ENCODE measurements at places on chromosomes 12 and 14.

GRCh38 chr12:45879363-45879895, 110.9 kb downstream of the SCAF11 start:
- peak; percentile 58 for DNase-seq

- no peak for DNase-seq
These were observed 101.3 kb downstream of the LGMN start for GRCh38 chr14:92646952-92647796.

DNA sequence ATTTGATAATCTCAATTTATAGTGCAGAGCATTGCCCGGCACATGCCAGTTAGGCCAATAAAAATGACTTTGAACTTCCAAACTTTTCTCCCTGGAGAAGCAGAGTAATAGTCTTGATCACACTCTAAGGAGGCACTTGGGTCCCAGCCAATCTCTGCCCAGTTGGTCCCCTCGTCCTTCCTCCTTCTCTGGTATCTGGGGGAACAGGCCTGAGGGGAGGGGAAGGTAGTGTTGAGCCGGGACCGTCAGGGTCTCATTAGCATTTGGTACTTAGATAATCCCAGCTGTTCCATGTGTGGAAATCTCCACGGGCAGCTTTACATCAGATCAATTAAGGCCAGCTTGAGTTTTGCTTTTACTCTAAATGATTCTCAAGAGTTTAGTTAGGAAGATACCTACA, 70.1 kb downstream of the ZNF641 start:
- no peak for DNase-seq

DNA sequence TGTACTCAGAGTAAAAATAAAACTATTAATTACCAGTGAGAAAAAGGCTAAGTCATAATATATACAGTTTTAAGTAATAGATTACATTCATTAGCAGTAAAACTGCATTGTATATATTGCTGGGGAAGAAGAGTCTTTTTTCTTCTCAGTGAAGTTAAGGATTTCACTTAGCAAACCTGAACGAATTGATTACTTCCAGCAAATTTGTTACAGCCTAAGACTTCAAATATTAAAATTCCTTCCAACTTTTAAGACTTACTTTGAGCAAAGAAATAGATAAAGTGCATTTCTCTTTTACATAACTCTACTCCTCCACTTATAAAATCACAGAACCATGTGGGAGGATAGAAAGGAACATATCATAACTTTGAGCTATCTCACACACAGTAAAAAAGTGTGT, 43.3 kb downstream of the PIK3C2G start:
- DNase-seq, result no peak

DNA sequence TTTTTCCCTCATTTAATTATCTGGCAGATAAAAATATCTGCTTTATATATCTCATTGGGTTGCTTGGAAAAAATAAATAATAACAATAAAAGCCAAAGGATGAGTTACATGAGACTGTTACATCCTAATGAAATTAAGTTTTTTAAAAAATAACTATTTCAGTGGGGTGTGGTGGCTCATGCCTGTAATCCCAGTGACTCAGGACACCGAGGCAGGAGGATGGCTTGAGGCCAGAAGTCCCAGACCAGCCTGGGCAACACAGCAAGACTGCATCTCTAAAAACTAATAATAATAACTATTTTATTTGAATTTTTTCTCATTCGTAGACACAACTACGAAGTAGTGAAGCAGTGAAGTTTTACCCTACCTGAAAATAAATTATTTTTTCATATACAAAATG, 103.3 kb downstream of the BCAT1 start:
- peak; percentile 16 for DNase-seq

GRCh38 chr12:106651552-106651951, 68.7 kb downstream of the RFX4 start:
- no peak for DNase-seq

DNA sequence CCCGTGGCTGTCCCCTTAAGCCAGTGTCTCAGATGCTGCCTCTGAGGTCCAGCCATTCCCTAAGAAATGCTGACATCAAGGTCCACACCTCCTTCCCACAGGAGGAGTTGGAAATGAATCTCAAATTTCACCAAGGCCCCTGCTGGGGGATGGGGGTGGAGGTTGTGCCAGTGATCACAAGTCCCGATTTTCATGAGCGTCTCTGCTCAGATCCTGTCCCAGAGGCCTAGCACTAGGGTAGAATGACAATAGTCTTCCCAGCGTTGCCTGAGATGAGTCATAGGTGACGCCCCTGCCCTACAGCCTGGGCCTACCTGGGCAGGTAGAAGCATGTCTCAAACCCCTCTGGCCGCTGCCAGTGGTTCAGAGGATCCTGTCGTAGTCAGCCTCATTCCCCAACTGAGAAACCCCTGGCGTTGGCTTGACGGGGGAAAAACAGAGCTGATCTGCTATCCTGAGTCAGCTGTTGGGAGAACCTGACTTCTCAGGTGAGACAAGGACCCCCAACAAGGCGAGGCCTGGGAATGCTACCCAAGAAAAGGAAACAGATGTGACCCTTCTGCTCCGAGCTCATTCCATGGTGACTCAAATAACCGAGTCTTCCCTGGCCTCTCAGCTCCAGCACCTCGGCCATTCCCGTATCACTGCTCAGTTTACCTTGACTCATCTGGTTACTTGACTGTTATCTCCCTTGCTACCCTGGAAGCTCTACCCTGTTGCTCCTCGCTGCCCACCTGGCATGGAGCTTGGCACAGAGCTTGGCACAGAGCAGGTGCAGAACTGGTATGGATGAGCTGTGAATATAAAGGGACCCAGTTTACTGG, 21.8 kb upstream of the SPPL3 start:
- no peak for DNase-seq

- peak; percentile 50 for DNase-seq
These were observed 10.3 kb upstream of the FERMT2 start for GRCh38 chr14:52961060-52961639.

DNA sequence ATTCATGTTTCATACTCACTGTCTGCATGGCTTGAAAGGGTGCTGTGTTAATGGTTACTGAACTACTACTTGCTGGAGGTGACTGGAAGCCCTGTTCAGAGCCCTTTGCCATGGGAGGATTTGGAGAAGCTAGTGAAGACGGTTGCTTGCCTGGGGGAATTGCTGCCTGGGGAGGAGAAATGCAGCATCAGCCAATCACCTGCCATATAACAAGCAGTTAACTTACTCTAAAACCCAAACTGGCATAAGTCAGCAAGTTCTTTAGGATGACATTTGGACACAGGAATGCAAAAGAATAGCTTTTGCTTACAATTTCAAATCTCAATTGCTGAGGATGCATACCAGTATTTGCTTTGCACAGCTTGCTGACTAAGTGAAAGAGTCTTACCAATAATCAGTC, 23.4 kb upstream of the IPO8 start:
- DNase-seq, result no peak

- no peak for DNase-seq
These were observed 20.5 kb downstream of the SOAT2 start for GRCh38 chr12:53123578-53124351.

DNA sequence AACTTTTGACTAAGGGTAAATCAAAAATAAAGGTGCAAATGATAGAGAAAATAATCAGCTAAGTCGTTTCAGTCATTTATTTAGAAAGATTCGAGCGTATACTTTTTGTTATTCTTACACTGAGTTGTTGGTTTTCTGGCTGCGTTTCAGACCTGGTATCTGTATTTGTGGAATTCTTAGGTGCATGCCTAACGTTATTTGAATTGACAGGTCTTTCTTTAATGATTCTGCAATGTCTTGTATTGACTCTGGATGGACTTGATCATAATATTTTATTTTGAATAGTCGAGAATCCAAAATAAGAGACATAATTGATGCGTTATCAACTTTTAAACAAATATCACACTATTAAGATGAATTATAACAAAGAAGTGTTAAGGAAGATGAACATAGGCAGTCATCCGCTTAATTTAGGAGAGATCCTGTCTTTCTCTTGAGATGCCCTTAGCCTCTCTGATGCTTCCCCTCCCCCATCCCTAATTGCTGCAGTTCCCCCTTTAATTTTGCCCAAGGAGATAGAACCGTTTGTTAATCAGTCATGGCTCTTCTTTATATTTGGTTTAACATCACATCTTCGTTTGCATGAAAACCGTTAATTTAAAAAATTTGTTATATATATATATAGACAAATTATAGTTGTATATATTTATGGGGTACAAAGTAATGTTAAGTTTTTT, 1.8 kb downstream of the ALX1 start:
- DNase-seq, result no peak

- no peak for DNase-seq
These were observed 69.4 kb upstream of the BDKRB2 start for GRCh38 chr14:96135285-96135684.

DNA sequence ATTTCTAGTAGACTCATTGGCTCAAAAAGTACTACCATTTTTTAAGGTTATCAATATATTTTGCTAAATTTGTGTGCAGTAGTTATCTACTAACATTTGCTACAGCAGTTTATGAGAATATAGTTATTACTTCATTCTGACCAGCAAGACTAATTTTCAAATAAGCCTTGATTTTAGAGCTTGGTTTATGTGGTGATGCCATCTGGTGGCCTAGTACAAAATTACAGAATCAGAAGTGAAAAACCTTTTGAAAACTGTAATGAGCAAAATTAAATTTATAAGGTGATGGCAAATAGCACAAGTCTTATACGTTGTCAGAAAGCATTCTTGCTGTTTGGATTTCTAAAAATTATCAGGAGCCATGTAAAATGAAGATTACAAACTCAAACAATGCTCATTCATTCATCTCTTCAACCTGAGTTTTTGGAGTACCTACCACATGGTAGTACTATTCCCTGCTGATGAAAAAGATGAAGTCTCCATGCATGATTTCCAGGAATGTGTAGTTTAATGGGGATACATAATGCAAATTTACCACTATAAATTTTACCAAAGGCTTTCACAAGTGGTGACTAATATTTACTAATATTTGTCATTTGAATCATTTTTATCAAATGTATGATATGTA, 51.0 kb downstream of the MAGOHB start:
- peak; percentile 70 for DNase-seq

DNA sequence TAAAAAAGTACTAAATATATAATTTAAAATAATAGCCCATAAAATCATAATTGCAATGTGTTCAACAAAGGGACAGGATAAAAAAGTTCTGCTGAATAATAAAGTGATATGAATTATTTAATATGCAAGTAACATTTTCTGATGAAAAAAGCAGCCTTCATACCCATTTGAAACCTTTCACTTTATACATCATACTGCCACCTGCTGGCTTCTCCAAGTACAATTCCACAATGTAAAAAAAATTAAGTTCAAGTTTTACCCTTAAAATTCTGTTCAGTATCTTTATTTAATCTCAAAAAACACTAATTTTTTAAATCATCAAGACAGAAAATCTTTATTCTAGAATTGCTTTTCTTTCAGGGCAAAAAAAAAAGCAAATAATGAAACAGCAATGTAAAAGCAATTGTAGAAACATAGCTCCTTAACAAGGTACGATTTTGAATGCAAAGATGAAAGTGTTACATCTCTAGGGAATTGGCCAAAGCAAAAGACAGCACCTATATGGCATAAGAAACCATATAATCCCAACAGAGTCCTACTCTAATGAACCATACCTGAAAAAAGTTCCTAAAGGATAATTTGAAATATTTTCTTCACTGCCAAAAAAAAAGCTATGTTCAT, 15.0 kb downstream of the MDM1 start:
- DNase-seq, result peak; percentile 65

DNA sequence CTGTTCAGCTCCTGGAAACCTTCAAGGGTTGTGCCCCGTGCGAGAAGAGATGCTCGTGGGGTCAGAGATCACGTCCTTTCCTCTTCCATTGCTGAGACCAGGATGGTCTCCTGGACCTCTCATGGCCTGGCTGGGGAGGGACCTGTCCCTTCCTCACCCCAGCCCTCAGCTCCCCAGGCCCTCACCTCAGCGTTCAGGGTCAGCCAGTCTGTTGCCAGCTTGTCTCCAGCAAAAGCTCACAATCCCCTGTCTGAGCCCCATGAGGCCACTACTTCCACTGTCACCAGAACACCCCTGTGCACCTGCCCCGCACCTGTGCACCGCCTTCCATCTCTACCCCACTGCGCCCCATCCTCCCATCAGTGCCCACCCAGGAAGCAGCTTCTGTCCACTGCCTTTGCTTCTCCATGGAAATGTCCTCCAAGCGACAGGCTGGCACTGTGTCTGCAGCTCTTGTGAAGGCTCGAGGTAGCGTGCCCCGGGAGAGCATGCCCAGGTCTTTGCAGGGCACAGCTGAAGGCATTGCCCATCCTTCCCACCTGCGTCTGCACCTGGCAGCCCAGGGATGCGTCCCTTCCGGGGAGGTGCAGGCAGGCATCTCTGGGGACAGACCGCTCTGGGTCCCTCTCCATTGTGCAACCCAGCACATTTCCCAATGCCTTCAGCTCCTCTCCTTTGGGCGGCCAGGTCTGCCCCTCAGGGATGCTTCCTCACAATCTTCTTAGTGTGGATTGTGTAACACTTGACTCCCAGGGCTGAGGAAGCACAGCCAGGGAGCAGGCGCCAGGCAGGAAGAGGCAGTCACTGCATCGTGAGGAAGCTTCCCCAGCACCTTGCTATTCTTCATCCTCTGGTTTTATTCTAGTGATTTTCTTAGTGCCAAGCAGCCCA, 179.6 kb downstream of the ADGRD1 start:
- DNase-seq, result no peak

DNA sequence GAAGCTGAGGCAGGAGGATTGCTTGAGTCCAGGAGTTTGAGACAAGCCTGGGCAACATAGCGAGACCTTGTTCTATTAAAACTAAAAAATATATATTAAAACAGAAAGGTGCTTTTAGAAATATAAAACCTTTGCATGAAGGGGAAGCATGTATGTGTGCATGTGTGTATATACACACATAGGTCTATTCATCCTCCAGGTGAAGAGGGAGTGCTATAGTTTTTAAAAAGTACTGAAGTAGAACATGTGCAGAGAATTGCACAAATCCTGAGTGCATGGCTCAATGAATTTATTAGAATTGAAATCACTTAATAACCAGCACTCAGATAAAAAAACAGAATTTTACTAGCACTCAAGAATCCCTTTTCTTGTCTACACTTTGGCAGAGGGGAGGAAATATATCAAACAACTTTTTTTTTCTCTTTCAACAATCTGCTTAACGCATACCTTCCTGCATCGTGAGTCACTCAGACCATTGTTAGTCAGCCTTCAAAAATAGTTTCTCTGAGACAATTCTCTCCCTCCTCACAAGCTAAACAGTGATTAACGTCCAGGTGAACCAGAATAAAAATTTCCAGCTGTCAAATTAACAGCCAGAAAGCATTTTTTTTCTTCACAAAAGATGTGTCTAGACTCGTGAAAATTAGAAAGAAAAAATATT, 17.7 kb upstream of the NEDD1 start:
- no peak for DNase-seq

DNA sequence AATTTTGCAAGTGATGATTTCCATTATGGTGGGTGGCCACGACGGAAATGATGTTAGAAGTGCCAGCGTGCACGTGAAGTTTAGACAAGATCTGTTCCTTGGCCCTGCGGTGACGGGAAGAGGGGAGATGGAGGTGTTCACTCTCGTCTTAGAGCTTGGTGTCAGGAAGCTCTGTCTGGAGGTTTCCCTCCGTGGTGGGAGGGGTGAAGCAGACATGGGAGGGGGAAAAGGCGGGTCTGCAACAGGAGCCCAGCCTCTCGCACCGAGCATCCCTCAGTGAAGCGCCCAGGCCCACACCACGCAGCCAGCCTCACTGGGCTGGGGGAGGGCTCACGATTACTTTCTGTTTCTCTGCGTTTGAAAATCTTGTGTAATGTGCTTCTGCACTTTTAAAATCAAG, 26.3 kb downstream of the EML1 start:
- no peak for DNase-seq

GRCh38 chr14:78764240-78764639, 594.1 kb downstream of the NRXN3 start:
- DNase-seq, result no peak

GRCh38 chr14:53591816-53592215, 364.8 kb downstream of the BMP4 start:
- DNase-seq, result no peak

GRCh38 chr14:77580477-77580876, 36.0 kb downstream of the SPTLC2 start:
- no peak for DNase-seq
